ENCODE measurements at places on chromosomes 6 and 20. TPM values are rescaled to one million over a fixed set of nuclear protein-coding genes. Genes with fewer than 3 reads are reported as not detected.
A peak's percentile ranks its signal among the peaks of the same experiment; 100 is the strongest.

- peak; percentile 49 for DNase-seq
Measured at GRCh38 chr6:54847799-54848597, 1.4 kb downstream of the FAM83B start.

- DNase-seq, result no peak
Measured at GRCh38 chr6:136769759-136770158, 22.5 kb downstream of the MAP3K5 start.

- no peak for DNase-seq
Measured at GRCh38 chr6:79872303-79872702, 75.0 kb downstream of the ELOVL4 start.

GRCh38 chr20:62793757-62794006 lies 2.6 kb upstream of the MRGBP start:
- no peak for DNase-seq

DNA sequence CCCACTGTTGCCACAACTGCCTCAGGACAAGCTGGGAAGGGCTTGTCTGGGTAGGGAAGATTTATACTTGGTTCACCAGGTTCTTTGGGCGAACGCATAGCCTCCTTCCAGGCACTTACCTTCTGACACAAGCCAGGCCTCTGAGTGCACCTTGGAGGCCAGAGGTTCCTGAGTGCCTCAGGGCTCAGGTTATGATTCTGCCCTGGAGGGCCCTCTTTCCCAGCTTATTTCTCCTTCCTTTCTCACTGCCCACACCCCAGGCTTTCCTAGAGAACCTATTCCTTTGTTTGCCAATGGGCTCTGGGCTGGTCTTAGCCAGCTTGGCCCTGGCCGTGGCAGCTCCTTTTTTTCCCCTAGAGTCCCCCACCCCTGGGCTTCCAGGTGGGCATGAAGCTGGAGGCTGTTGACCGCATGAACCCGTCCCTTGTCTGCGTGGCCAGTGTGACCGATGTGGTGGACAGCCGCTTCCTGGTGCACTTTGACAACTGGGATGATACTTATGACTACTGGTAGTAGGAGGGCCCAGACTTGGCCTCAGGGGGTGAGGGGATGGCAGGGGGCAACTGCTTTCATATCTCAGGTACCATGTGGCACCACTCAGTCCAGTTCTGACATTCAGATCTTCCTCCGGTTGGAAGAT lies 25.0 kb downstream of the L3MBTL1 start:
- no peak for DNase-seq

DNA sequence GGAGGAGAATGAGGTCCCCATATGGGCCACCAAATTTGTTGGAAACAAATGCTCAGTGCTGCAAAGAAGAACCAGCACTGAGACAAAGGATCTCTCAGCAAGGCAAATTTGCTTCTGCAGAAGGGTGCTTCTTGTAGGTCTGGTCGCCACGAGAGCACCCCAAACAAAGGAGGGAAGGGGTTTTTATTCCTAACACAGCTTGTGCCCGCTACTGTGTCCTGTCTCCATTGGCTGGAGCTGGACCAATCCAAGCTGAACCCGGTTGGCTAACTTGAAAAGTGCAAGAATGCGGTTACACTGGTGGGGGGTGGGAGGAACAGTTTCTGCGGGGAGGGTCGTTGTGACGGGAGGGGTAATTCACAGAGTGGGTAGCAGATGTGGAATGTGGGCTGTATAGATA lies 54.1 kb upstream of the TULP1 start:
- DNase-seq, result peak; percentile 90

- DNase-seq, result no peak
Measured at GRCh38 chr20:22921595-22922421, 113.3 kb upstream of the SSTR4 start.

DNA sequence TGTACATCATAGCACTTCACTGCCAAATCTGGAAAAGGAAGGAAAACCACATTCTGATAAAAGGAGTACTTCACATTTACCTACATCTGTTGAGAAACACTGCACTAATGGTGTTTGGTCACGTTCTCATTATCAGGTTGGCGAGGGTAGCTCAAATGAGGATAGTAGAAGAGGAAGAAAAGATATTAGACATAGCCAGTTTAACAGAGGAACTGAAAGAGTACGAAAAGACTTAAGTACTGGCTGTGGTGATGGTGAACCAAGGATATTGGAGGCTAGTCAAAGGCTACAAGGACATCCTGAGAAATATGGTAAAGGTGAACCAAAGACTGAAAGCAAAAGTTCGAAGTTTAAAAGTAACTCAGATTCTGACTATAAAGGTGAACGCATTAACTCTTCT lies 32.0 kb upstream of the GJA10 start:
- no peak for DNase-seq

DNA sequence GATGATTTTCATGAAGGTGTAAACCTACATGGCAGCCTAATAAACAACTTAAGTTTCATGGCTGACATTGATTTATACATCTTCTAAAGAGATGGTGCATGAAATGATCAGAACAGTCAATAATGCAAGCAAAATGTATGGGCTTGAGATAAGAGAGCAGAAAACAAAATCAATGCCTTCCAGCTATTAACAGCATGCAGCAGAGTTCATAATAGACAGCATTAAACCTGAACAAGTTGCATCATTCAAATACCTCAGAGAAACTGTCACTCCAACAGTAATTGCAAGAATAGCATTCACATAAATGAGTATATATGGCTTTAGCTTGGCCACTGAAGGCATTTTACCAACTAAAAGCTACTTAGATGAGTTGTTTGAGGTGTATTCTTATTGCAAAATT lies 319.6 kb upstream of the ARID1B start:
- no peak for DNase-seq

- DNase-seq, result no peak
Measured at GRCh38 chr6:37116326-37116725, 53.6 kb upstream of the PIM1 start.

GRCh38 chr6:33716890-33717632 lies 5.6 kb upstream of the UQCC2 start:
- no peak for DNase-seq

DNA sequence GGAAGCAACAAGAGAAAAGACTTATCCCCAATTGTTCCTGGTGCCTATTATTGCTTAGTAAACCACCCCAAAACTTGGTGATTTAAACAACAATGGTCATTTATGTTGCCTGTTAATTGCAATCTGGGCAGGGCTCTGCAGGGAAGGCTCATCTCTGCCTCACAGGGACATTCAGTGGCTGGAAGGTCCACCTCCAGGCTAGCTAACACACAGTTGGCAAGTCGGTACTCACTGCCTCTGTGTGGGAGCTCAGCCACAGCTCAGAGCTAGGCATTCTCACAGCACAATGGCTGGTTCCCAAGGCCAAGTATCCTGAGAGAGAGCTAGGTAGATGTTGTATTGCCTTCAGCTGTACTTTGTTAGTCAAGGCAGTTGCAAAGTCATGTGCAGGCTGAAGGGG lies 18.5 kb upstream of the GMDS start:
- DNase-seq, result no peak

MTO1 gene
- 20.5 TPM for total RNA-seq

CDSN gene
- total RNA-seq, result not detected

KIF25 gene
- 1.3 TPM for total RNA-seq

ASIP gene
- total RNA-seq, result not detected

TTBK1 gene
- 0.61 TPM for total RNA-seq

PRKN gene
- total RNA-seq, result 3.5 TPM
